Fibroblast of the aortic adventitia (primary cell): ENCODE measurements at places on chromosomes 3 and 15.

DNA sequence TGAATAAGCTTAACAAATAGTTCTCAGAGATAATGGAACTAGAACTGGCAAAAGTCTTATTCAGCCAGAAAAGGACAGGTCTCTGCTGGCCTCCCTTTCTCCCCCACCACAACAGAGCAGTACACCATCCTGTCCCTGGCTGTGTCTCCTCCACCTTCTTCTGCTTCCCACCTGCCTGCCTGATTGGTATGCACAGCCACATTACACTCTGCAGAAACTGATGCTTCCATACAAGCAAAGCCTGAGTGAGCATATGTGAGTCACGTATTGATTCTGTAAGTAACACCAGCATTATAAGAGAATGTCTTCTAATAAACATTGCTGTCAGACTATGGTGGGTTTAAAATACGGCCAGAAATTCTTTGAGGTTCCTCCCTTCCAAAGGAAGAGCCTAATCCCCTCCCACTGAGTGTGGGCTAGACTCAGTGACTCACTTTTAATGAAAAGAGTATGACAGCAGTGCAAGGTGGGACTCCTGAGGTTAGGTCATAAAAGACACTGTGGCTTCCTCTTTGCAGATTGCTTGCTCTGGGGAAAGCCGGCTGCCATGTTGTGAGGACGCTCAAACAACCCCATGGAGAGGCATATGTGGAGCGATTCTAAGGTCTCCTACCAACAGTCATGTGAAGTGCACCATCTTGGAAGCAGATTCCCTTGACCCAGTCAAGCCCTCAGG, 44.4 kb downstream of the ANXA2 start:
- no peak for DNase-seq

- DNase-seq = no peak
Measured at GRCh38 chr15:65246026-65246714, 34.9 kb upstream of the CILP start.

DNA sequence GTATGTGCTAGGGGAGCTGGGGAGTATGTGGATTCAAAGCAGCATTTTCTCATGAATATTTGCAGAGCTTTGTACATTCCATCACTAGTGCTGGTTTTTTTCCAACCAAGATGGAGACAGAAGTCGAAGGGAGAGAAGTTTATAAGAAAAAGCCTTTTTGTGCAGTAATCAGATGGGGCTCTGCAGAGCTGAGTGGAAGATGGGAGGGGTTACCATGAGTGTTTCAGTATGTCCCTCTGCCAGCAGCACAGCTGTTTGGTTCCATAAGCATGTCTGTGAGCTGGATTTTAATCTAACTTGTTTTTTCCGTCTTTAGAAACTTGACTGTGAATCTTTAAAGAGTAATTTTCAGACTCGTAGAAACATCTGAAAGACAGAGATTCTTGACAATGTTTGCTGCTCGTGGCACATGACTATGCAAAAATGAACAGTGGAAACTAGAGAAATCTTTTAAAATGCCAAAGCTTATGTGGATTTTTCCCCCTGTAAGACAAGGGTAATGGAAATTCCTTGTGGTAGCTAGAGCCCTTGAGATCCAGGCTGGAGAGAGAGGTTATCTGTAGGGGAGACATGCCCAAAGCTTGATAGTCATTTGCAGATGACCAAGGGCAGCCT, 20.3 kb downstream of the STARD9 start:
- DNase-seq = peak; percentile 68

DNA sequence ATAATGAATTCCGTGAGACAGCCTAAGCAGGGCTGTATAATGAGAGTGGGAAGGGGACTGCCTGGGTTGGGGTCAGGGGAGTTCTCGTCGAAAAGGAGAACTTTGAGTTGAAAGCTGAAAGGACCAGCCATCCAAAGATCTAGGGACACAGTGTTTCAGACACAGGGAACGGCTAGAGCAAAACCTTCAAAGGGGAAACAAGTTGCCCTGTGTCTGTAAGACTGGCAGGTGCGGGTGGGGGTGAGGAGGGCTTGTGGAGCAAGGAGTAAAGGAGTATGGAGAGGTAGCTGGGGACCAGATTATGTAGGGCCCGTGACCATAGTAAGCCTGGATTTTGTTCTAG, 1.3 kb upstream of the SRP14 start:
- DNase-seq = no peak

GRCh38 chr3:161042023-161042501, 63.1 kb downstream of the B3GALNT1 start:
- DNase-seq = peak; percentile 2

DNA sequence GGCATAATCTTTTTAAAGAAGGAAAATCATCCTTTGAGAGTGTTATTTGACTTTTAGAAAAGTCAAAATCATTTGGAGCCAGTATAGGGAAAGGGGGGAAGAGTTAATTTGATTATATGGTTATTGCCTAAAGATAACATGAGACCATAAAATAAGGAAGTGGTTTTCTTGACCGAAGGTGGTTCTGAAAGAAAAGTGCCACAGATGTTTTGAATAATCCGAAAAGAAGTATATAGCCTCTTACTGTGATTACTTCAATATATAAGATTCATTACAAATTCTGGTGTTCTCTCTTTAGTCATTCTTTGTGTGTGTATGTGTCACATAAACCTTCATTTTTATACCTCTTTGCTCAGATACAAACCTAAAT, 1.1 kb downstream of the DNAJB11 start:
- DNase-seq = no peak

DNA sequence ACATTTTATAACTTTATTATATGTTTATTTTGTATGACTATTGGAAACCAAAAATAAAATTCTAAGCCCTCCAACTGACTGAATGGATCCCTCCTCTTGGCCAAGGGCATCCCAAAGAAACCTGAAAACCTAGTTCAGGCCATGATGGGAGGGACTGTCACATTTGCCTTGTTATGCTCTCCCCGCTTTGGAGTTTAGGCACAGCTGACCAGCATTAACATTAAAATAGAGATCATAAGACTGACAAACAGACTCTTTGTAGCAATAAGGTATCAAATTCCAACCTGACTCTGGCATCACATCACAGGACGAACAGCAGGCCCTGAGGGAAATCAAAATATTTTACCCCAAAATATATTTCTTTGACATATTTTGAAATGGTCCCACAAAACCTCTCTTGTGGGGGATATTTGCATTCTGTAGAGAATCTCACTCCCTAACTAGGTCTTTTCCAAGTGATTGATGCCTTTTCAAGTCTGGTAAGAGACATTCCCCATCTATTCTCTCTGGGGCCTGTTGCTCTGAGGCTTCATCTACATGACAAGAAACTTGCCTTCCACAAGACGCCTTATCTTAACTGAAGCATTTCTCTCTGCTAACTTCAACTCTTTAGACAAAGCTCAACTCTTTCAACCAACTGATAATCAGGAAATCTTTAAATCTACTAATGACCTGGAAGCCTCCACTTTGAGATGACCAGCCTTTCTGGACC, 81.8 kb upstream of the PRR23E start:
- no peak for DNase-seq

GRCh38 chr3:135792174-135792573, 173.4 kb upstream of the PPP2R3A start:
- no peak for DNase-seq

GRCh38 chr3:32310336-32310735, 71.9 kb downstream of the CMTM8 start:
- DNase-seq = no peak

- no peak for DNase-seq
Measured at GRCh38 chr15:78004222-78004727, 73.2 kb downstream of the TBC1D2B start.

GRCh38 chr15:71278989-71279756, 163.9 kb downstream of the THSD4 start:
- DNase-seq = peak; percentile 97

DNA sequence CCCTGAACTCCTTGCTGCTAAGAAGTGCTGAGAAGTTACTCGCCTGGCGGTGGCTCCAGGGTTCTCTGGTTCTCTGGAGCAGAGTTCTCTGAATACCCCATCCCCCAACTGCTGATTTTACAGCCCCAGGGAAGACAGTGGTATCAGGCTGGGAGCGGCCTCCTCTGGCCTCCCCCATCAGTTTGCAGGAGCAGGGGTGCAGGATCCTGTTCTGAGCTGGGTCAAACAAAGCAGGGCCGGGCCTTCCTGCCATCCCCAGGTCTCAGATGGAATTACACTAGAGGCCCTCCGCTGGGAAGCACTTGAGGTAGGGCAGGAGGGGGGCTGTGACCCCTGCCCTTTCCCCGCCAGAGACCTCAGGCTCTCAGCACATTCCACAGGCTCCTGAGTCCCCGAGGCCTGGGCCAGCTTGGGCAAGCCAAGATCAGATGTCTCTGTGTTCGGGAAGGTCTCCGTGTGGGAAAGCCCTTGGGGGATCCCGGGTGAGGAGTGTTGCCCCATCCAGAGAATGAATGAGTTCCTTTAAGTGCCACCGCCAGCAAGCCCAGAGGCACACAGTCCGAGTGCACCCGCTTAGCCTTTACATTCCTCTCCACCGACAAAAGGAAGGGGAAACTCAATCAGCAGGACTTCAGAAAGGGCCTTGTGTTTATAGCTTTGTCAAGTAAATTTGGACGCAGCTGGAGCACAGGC, 149.9 kb downstream of the LRRK1 start:
- DNase-seq = no peak

DNA sequence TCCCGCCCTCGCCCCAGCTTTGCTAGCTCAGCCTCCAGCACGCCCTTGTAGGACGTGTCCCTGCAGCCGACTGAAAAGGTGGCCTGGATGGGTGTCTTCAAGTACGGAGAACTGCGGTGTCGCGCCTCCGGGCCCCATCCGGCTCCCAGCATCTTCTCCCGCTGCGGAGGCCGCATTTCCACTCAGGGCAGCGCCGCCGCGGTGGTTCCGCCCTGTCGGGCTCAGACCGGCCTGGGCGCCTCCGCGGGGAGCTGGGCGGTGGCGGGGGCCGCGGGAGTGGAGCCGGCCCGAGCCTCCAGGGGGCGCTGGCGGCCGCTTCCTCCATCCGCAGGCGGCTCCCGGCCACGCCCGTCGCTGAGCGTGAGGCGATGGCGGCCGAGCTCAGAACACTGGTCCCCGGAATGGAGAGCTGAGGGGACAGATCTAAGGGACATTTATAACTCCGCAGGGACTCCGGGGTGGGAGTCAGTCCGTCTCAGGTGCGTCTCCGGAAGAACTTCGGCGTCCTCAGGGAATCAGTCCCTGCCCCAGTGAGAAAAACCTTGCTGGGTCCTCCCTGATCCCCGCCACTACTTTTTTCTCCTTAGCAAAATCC, 13.6 kb upstream of the SMCO1 start:
- peak; percentile 51 for DNase-seq

- no peak for DNase-seq
Measured at GRCh38 chr3:100335434-100335833, 877 bp downstream of the NIT2 start.

- DNase-seq = no peak
Measured at GRCh38 chr3:178308771-178309170, 227.5 kb upstream of the KCNMB2 start.
